ENCODE measurements at places on chromosomes 5 and 9.
A peak's percentile ranks its signal among the peaks of the same experiment; 100 is the strongest.

- DNase-seq, result no peak
Measured at GRCh38 chr9:94082956-94083355, 1.3 kb upstream of the PTPDC1 start.

GRCh38 chr9:81132318-81132717 is 557.0 kb downstream of the TLE1 start:
- no peak for DNase-seq

- DNase-seq, result peak; percentile 81
Measured at GRCh38 chr5:141778206-141778605, 96.2 kb upstream of the ARAP3 start.

GRCh38 chr5:124662181-124662781 is 84.2 kb downstream of the ZNF608 start:
- DNase-seq, result no peak

DNA sequence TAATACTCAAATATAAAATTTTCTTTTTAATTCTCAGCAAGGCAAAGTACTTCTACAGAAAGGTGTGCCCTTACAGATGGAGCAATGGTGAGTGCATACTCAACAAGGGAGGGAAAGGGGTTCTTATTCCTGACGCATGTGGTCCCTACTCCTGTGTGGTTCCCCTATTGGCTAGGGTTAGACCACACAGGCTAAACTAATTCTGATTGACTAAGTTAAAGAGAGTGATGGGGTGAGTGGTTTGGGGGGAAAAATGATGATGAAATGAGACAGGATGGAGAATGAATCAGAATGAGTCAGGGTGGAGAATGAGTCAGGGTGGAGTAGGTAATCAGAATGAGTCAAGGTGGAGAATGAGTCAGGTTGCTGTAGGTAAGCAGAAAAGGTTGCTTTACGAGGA is 22.9 kb upstream of the HMGCS1 start:
- DNase-seq, result no peak

DNA sequence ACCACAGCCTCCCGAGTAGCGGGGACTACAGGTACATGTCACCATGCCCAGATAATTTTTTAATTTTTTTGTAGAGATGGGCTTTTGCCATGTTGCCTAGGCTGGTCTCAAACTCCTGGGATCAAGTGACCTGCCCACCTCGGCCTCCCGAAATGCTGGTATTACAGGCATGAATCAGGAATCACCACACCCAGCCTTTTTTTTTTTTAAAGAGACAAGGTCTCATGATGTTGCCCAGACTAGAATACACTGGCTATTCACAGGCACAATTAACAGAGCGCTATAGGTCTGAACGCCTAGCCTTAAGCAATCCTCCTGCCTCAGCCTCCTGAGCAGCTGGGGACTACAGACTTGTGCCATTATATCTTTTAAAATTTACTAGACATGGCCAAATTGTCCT is 36.1 kb downstream of the GEMIN5 start:
- DNase-seq, result no peak

- no peak for DNase-seq
Measured at GRCh38 chr5:156434471-156434870, 107.5 kb downstream of the SGCD start.

DNA sequence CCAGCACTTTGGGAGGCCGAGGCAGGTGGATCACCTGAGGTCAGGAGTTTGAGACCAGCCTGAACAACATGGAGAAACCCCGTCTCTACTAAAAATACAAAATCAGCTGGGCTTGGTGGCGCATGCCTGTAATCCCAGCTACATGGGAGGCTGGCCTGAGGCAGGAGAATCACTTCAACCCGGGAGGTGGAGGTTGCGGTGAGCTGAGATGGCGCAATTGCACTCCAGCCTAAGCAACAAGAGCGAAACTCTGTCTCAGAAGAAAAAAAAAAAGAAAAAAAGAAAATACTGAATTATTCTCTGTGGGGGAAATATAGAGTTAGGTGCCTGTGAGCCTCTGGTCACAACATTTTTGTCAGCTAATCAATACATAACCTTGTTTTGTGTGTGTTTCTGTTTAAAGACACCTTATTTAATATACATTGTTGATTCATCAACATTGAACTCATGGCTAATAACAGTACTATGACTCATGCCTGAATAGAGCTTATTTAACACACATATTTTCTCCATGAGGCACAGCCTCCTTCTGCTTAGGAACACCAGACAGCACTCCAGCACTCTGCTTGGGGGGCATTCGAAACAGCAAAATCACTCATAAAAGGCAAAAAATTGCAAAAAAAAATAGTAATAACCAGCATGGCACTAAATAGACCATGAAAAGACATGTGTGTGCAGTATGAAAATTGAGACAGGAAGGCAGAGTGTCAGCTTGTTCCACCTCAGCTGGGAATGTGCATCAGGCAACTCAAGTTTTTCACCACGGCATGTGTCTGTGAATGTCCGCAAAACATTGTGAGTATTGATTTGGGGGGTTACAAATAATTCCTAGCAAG is at the start of gene IL31RA:
Gene IL31RA (plus strand): TSS at position 519 of the 836 bp plus-strand sequence. CDS start 214 bp downstream, at position 733.
- peak; percentile 75 for DNase-seq

GRCh38 chr9:91978740-91979414 is 28.8 kb upstream of the ROR2 start:
- DNase-seq, result peak; percentile 95

DNA sequence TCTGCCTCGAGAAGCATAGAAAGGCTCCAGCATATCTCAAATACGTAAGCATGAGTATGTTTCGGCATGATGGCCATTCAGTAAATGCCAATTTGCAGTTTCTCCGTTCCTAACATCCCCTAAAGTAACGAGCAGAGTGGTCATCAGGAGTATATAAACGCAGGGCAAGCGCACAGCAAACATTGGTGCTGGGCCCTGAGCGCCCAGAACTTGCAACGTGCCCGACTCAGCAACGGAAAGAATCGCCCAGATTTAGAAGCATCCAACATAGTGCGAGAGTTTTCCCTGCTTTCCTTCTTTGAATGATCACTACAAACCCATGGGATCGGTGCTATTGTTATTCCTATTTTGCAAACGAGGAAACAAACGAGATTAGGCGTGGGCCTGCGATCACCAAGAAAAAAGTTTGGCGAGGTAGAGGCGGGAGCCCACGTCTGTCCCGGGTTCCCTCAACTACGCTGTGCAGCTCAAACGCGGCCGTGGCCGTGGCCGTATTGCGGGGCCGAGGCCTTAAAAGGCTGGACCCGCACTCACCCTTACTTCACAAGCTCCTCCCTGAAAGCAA is 505 bp downstream of the RPS14 start:
- DNase-seq, result no peak

GRCh38 chr9:117768750-117769395 is 64.7 kb downstream of the TLR4 start:
- DNase-seq, result peak; percentile 42

DNA sequence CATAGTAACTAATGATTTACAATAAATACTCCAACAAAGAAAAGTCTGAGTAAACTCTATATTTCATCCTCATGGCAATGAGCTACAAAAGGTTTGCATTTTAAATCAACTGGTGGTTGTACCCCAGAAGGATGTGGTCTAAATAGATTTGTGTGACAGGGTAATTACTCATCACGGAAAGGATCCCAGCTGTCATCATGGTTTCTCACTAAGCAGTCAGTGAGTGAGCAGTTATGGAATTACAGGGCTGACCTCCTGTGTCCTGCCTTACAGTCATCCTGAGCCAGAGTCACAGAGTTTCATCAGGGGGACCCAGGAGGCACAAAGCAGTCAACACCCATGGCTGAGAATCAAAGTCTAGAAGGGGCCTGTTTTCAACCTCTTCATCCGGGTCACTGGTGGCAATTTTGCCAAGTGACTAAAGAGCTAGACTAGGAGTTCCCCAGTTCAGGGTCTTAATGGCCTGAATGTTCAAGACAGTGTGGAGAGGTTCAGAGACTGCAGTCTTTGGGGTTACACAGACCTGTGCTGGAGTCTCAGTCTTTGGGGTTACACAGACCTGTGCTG is 210.7 kb upstream of the SLC24A2 start:
- peak; percentile 60 for DNase-seq

DNA sequence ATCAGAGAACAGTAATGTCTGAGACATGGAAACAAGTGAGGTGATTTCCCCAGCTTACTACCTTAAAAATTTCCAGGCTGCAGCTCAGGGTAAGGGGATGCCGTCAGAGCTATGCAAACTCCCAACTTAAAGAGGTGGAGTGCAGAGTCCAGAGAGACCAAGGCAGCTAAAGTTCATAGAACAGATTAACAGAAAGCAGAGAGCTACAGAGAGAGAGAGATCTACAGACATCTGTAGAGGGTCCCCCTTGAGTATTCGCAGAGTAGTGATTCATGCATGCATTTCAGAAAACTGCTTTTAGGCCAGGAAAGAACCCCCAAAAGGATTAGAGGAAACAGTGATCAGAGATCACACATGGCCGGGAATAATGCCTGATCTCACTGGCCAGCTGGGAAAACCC is 306.2 kb upstream of the PUM3 start:
- DNase-seq, result no peak

DNA sequence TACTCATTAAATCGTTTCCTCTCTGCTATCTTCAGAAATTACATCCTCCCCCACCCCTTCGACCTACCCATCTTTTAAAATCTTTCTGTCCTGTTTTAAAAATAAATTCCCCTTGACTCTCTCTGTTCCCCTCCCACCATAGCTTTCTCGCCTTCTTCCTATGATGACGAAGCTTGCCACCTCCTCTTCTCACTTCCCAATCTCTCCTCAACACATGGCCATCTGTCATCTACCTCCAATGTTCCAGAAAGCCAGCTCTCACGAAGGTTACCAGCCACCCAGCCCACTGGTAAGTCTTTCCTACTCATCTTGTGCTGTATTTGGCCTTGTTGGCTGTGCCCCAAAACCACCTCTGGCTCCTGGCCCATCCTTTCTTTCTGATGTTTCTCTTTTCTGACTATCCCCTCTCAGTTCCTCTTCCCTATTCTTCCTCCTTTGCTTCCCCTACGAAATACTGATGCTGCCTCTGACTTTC is 346.3 kb downstream of the ENC1 start:
- no peak for DNase-seq

DNA sequence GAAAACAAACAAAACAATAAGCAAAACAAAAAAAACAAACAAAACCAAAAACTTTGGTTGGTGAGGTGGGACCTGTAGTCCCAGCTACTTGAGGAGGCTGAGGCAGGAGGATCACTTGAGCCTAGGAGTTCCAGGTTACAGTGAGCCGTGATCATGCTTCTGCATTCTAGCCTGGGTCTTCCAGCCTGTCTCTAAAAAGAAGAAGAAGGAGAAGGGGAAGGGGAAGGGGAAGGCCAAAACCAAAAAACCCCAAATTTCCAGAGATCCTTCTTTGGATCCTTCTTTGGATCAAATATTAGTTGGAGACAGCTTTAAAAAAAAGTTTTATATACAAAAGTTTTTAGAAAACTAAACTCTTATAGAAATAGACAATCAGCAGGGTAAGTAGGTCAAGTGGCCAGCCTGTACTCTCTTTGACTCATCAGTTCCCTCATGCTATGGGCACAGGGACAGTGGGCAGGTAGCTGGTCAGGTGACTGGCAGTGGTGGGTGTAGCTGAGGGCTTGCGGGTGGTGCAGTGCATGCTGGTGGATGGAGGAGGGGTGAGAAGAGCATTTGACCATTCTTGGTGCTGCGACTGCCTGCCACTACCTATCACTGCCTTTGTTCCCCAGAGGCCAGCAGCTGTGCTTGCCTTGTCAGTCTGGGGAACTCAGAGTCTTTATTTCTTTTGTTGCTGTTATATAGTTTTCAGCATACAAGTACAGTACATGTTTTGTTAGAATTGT is 12.6 kb downstream of the RCL1 start:
- DNase-seq, result no peak

GRCh38 chr5:6525910-6526309 is 77.3 kb downstream of the UBE2QL1 start:
- DNase-seq, result peak; percentile 9

GRCh38 chr9:84154320-84154719 is 173.7 kb downstream of the RMI1 start:
- DNase-seq, result peak; percentile 82

DNA sequence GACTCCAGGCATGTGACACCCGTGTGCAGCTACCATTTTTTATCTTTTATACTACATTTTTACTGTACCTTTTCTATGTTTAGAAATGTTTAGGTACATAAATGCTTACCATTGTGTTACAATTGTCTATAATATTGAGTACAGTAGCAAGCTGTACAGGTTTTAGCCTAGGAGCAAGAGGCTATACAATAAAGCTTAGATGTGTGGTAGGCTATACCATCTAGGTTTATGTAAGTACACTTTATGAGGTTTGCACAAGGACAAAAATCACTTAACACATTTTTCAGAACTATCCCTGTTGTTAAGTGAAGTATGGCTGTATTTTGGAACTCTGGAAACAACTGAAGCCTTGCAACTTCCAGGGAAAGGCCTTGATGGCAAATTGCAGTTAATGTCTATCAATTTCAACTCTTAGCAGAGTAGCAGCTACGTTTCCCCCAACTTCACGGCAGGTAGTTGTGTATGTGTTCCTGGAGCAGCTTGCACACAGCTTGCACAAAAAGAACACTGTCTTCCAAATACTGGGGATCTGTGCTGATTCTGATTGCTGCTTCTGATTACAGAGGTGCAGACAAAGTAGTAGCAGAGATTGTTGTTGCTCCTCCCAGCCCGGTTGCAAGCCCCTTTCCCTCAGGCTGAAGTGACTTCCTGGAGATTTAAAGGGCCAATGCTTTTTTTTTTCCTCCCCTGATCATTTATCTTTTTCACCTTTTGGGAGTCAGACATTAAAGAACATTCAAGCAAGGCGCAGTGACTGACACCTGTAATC is 30.0 kb downstream of the SIL1 start:
- no peak for DNase-seq

DNA sequence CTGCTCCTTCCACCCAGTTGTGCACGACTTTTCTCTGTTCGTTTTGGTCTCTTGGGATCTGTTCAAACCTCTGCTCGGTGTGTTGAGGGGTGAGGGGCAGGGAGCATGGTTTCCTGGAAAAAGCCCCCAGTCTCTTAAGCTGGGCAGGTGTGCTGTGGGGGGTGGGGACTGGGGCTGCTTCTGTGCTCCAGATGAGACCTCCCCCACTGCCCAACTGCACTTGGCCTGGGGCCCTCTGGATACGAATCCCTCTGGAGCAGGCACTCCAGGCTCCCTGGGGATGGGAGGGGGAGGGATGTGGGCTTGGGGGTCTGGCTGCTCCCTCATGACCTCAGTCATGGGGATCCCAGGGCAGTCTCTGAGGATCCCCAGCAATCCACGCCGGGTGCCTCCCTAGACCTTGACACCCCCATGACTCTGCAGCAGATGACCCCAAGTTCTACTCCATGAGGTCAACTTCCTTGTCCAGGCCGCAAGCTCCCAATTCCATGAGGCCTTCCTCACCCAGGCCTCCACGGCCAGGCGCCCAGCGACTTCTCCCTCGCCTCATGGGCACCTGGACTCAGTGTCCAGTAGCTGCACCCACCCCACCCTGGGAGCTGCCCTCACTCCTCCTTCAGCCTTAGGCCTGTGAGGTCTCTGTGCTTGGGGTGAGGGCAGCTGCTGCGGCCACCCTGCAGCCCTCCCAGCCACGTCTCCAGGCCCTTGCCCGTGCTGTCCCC is 5.9 kb upstream of the AHRR start:
- DNase-seq, result no peak

Data from AG10803 (cell line).